ENCODE measurements at places on chromosomes 12 and 14.

DNA sequence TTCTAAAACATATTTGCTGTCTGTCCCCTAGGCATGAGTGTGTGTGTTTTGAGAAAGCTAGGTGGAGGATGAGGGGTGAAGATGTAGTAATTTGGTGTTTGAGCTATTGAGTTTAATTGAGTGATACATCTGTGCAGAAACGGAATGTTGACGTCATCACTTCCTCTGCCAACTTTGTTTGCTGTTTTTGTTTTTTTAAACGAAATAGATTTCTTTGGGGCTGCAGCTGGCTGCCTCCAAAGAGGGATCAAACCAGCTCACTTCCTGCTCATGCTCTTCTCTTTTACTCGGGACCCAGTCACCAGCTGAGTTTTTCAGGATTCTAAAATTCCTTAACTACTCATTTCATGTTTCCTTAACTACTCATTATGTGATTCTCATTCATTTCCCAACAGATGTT, 19.5 kb upstream of the CRACR2A start:
- DNase-seq = no peak

- no peak for DNase-seq
Observed at GRCh38 chr14:68649476-68650189, 143.2 kb downstream of the ZFP36L1 start.

- no peak for DNase-seq
Observed at GRCh38 chr12:107196681-107197080, 103.3 kb upstream of the CRY1 start.

GRCh38 chr12:42660117-42660516, 70.6 kb upstream of the PRICKLE1 start:
- no peak for DNase-seq

DNA sequence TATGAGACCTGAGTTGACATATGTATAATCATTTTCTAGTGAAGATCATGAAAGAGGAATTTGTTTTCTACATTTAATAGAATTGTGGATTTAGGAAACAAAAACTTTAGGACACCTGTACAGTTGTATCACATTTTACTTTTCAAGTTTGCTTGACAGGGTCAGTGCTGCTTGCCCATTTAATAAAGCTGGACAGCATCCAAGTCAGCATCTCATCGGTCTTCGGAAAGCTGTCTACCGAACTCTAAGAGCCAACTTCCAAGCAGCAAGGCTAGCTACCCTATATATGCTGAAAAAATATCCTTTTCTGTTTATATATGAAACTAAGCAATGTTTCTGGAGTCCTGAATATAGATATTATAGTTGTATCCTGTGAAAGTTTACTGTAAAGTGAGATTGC, 52.3 kb downstream of the VEZT start:
- DNase-seq = no peak

DNA sequence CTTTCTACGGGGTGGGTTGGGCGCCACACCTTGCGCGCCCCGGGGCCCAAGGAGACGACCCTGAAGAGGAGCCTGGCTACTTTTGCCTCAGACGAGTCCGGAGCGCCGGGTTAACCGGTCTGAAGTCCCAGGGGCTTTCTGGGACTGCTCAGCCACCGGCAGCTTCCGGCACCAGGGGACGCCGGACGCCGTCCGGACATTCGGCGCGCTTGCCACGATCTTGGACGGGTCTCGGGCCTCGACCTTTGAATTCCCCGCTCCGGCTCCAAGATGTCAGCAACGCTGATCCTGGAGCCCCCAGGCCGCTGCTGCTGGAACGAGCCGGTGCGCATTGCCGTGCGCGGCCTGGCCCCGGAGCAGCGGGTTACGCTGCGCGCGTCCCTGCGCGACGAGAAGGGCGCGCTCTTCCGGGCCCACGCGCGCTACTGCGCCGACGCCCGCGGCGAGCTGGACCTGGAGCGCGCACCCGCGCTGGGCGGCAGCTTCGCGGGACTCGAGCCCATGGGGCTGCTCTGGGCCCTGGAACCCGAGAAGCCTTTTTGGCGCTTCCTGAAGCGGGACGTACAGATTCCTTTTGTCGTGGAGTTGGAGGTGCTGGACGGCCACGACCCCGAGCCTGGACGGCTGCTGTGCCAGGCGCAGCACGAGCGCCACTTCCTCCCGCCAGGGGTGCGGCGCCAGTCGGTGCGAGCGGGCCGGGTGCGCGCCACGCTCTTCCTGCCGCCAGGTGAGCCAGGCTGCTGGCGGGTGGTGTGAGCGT, at the start of gene ACOT4:
Gene ACOT4, plus strand, starts transcription at position 184 of the 760 bp plus-strand sequence. Its CDS starts 87 bp downstream, at position 271.
- no peak for DNase-seq

GRCh38 chr12:1915082-1915968, 3.1 kb downstream of the CACNA2D4 start:
- DNase-seq = no peak

DNA sequence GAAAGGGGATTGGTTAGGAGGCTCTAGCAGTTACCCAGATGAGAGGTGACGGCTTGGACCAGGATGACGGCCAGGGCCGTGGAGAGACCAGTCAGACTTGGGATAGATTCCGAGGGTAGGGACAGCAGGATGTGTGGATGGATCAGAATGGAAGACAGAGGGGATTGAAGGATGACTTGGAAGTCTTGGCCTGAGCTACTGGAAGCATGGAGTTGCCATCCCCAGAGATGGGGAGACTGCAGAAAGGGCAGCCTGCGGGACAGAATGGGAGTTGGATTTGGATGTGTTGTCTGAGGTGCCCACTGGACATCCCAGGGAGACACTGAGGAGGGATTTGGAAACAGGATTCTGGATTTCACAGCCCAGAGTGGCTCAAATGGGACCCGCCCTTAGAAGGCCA, 102.3 kb downstream of the CALM1 start:
- no peak for DNase-seq

- no peak for DNase-seq
Observed at GRCh38 chr14:43360239-43360638, 1146.8 kb downstream of the FSCB start.

DNA sequence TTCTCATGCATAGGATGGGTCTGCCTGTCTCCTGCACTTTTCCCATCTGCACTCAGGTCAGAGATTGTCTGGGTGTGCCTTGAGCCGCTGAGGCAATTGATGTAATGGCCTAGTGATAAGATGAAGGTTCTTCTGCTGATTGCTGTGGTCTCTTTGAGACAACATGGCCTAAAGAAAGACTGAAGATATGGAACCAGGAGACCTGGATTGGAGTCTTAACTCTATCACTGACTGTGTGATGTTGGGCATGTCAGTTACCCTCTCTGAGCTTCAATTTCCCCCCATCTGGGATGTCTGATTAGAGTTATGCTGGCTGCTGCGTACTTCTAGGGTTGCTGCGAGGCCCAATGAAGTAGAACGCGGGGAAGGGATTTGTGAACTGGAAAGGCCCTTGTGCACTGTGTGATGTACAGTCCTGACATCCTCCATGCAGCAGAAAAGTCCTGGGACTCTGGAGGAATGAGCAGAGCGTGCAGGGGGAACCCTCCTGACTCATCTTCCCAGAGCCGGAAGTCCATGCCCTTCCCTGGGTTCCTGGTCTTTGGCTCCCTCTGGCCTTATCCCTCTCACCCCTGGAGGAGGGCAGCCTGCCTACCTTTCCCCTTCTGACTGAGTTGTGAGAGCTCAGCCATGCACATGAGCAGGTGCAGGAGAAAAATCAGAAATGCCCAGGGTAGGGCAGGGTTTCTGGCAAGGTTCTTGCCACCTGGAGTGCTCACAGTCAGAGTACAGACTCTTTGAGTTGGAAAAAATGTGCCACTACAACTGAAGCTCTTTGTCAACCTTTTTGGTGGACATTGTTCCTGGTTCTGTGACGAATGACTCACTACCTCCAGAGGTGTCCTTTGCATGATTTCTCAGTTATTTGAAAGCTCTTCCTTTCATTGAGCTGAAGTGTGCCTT, 21.1 kb downstream of the PLEKHD1 start:
- DNase-seq = no peak

GRCh38 chr14:62956413-62956812, 88.8 kb downstream of the KCNH5 start:
- no peak for DNase-seq

DNA sequence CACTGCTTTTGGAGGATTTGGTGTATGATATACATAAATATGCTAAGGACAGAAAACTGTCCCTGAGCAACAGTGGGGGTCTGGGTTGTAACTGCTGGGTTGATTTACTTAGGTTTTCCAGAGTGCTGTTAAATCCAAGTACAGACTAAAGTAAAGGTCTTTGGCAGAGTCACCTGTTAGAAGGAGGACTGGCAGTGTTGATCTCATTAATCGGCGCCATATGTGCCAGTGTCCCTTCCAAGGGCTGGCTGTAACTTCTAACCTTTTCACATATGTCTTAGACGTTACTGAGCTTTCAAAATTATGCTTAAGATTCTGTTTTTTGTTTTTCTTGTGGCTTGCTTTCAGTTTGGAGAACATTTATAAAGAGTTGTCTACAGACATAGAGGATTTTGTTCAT, 5.1 kb downstream of the UNG start:
- DNase-seq = no peak

DNA sequence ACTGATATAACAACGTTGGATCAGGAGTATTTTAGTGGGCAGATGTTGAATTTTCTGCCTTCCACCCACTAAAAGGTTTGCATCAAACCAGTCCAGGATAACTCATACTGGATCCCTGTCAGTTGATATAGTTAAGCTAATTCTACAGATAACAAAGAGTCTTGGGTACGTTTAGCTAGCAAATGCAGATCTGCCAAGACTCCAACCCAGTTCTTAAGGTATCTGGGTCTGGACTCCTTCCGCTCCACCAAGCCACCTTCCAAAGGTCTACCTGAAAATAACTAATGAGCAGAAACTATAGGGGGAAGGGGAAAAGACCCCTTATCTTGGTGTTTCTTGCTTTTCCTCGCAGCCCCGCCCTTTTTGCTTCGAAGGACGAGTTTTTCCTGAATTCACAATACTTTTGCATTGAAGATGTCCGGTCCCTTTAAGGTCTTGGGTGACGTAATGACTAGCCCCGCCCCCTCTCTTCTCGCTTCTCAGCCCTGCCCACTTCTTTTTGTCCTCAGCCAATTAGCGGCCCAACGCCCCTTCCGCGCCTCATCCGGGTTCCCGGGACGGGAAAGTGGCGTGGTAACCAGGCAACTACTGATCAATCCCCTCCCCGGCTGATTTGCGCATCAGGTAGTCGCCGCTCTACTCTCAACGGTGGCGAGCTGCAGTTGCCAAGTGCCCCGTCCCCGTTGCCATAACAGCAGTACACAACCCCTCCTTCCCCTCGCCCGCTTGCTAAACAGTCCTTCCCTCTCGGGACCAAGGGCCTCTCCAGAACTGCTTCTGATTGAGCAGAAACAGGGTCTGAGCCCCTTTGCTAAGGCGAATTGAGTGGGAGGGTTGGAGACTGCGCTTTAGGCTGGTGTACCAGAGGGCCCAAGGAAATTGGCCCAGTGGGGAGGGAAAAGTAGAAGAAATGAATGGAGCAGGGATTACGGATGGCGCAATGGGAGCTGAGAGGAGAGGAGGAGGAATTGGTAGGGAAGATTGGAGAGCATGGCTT, at the start of gene LRRC23:
Gene LRRC23, plus strand, starts transcription at position 543 of the 997 bp plus-strand sequence. CDS start 812 bp downstream, outside the sequence.
- peak; percentile 94 for DNase-seq

DNA sequence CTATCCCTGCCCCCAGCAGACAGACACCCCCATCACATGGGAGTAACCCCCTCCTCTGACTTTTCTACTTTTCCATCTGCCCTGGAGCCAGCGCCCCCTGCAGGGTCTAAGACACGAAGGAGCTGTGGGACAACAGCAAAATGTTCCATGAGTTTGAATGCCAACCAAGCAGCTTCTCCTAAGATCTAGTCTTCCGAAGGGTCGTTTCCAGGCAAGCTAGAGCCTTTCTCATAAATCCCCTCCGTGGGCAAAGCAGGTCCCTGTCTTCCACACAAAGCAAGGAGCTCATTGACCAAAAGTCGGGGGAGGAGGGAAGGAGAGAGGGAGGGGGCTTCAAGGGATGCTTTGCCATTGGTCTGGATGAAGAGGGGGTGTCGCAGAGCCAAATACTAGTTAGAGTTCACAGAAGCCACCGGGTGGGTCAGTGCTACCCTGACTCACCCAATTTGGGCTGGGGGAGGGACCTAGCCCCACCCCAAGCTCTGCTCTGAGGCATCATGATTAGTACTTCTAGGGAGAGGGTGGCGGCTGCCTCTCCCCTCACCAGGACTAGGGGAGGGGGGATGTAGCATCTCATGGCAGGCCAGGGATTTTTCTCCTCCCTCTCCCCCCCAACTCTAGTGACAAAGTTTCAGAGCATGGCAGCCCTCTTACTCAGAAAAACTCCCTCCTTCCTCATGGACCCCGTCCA, 1.6 kb downstream of the MSI1 start:
- no peak for DNase-seq

DNA sequence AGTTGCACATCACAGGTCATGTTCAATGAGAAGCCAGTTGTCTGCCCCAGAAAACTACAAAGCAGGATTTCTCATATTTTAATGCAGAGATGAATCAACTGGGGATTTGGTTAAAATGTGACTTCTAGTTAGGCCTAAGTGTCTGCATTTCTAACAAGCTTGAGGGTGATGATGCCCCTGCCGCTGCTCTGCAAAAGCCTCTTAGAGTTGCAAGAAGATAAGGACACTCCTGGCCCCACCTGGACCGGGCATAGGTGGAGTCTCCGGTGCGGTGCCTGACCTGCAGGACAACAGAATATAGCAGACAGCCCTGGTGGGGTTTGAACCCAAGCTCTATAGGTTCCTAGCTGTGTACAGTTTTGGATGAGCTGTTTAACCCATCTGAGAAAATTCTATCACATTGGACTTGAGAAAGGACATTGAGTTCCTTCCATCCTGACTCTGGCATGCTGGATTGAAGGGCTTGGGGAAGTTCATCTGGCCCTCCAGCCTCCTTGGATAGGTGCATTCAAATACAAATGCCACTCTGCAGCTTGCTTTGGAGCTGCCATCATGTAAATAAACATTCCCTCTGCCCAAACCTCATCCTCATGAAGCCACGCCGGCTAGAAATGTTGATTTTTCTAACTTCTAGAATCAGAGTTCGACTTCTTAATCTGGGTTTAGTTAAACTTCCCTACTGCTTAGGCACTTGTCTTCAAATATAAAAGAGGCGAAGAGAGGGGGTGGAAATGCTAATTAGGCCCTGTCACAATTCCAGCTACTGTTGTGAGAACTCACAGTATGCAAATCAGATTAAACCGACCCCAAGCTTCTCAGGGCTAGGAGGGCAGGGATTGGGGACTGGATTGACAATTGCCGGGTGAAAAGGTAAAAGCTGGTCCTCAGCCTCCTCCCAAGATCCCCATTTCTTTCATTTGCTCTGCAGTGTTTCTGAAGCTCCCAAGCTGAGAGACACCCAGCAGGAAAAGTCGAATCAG, 1225.6 kb downstream of the VRK1 start:
- no peak for DNase-seq

- no peak for DNase-seq
Observed at GRCh38 chr12:90274407-90274806, 565.8 kb upstream of the ATP2B1 start.

Data from stimulated activated CD8-positive, alpha-beta memory T cell treated with anti-CD3 and anti-CD28 coated beads, Interleukin-4, amount 100 ng/mL, for 24 hours (primary cell).